ENCODE measurements at places on chromosomes 7 and 10. TPM values are rescaled to one million over a fixed set of nuclear protein-coding genes. Genes with fewer than 3 reads are reported as not detected.

LLCFC1 gene
- total RNA-seq = not detected

DNA sequence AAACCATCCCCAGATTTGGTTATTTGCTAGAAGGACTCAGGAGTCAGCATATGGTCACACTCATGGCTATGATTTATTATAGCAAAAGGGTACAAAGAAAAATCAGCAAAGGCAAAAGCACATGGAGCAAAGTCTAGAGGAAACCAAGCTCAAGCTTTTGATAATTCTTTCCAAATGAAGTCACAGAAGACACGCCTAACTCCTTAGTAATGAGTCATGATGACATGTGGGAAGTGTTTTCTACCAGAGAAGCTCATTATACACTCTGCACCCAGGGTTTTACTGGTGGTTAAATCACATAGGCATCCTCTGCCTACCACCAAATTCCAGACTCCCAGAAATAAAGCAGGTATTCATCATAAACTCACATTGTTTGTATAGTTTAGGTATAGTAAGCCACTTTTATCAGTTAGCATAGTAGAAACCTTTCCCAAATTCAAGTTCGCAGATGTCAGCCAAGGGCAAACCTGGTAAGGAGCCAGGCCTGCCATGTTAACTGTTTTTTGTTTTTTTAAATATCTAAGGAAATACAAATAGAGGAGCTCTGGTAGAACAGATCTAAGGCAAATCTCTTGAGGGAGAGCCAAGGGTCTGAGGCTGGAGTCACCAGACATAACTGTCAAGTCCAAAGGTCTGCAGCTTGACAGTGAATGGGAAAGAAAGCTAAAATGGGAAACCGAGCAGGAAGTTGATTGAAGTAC, 15.4 kb upstream of the HIBADH start:
- H3K4me1 ChIP-seq = no peaks in the 10 kb centered on the region
- no peak overlapping the region for H3K4me3 ChIP-seq
- DNase-seq = no peak
- H3K27me3 ChIP-seq = no peaks in the 10 kb centered on the region
- H3K27ac ChIP-seq = peak overlapping the region; percentile 81

DNA sequence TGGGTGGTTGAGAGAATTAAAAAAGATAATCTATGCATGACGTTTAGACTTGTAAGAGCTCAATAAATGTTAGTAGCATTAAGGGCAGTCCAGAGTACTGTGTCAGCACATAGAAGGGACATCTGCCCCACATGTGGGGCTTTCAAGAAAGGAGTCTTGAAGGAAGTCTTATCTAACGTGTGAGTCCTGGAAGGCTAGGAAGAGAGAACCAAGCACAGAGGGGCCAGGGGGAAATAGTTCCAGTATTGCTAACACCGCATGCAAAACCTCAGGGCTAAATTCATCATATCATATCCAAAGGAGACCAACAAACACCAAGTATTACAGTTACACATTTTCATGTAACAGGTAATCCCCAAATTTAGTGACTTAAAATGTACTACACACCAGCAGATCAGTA, 122.7 kb downstream of the AOAH start:
- no peaks in the 10 kb centered on the region for H3K27me3 ChIP-seq
- no peaks in the 10 kb centered on the region for H3K36me3 ChIP-seq
- DNase-seq = no peak
- H3K4me3 ChIP-seq = no peak overlapping the region

- H3K27me3 ChIP-seq = no peaks in the 10 kb centered on the region
- no peaks in the 10 kb centered on the region for H3K36me3 ChIP-seq
- H3K4me3 ChIP-seq = no peak overlapping the region
- DNase-seq = no peak
- H3K4me1 ChIP-seq = no peaks in the 10 kb centered on the region
- H3K27ac ChIP-seq = peak overlapping the region; percentile 80
Observed at GRCh38 chr7:150715293-150715692, 1.1 kb upstream of the GIMAP1 start.

SLC29A4 gene
- total RNA-seq = 5.0 TPM

DNA sequence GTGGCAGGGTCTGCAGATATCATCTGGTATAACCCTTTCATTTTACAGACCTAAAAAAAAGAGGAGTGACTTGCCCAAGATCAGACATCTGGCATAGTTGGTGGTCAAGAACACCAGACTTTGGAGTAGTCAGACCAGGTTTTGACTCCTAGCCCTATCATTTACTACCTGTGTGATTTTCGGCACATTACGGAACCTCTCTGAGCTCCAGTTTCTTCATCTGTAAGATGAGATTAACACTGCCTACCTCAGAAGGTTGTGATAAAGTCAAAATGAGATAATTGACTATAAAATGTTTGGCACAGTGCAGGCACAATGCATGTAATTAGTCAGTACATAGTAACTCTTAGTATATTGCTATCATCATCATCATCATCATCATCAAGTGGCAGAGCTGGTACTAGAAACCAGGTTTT, 1.2 kb downstream of the STRIP2 start:
- H3K27me3 ChIP-seq = no peaks in the 10 kb centered on the region
- peak overlapping the region; percentile 55 for H3K4me3 ChIP-seq
- H3K36me3 ChIP-seq = no peaks in the 10 kb centered on the region
- H3K27ac ChIP-seq = no peak overlapping the region

DNA sequence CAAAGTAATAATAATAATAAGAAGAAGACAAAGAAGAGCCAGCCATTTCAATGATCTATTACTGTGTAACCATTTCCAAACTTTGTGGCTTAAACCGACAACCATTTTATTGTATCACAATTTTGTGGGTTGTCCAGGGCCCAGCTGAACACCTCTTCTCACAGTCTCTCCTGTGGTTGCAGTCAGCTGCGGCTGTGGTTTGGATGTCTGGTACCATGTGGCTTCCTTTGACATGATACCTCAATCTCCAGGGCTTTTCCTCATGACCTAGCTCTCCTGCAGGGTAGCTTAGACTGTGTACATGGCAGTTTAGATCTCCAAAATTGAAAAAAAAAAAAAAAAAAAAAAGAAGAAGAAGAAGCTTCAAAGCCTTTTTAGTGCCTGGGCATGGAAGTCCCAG, 72.6 kb upstream of the NFKB2 start:
- no peak overlapping the region for H3K4me3 ChIP-seq
- no peaks in the 10 kb centered on the region for H3K36me3 ChIP-seq
- no peaks in the 10 kb centered on the region for H3K27me3 ChIP-seq
- no peak overlapping the region for H3K27ac ChIP-seq

- DNase-seq = no peak
- no peaks in the 10 kb centered on the region for H3K36me3 ChIP-seq
- no peak overlapping the region for H3K27ac ChIP-seq
- no peaks in the 10 kb centered on the region for H3K4me1 ChIP-seq
- no peaks in the 10 kb centered on the region for H3K27me3 ChIP-seq
Observed at GRCh38 chr10:7889947-7890542, 71.7 kb downstream of the TAF3 start.
